ENCODE measurements at places on chromosomes 12 and 14. TPM values are rescaled to one million over a fixed set of nuclear protein-coding genes. Genes with fewer than 3 reads are reported as not detected.

NEUROD4 gene
- polyA plus RNA-seq = not detected

BICDL1 gene
- not detected for polyA plus RNA-seq

AKAP3 gene
- polyA plus RNA-seq = 1.1 TPM

TTC9 gene
- polyA plus RNA-seq = 2.0 TPM

LGALS3 gene
- 398 TPM for polyA plus RNA-seq

LMO3 gene
- 0.15 TPM for polyA plus RNA-seq

DIO2 gene
- 1.9 TPM for polyA plus RNA-seq

PLXNC1 gene
- 15.1 TPM for polyA plus RNA-seq

PLEKHA5 gene
- polyA plus RNA-seq = 15.5 TPM

PEBP1 gene
- polyA plus RNA-seq = 193 TPM

NUP37 gene
- 81.0 TPM for polyA plus RNA-seq

AQP2 gene
- polyA plus RNA-seq = not detected

LMNTD1 gene
- polyA plus RNA-seq = not detected

PRICKLE1 gene
- polyA plus RNA-seq = 3.4 TPM

NEK9 gene
- 63.4 TPM for polyA plus RNA-seq

- DNase-seq = peak; percentile 72
- H3K36me3 ChIP-seq = no peaks in the 10 kb centered on the region
- H3K27me3 ChIP-seq = no peaks in the 10 kb centered on the region
Observed at GRCh38 chr14:52315355-52315718, 1.2 kb downstream of the PTGER2 start.

- H3K27ac ChIP-seq = no peak overlapping the region
- no peak overlapping the region for H3K4me3 ChIP-seq
- H3K27me3 ChIP-seq = no peaks in the 10 kb centered on the region
- H3K36me3 ChIP-seq = peaks cover 7% of the 10 kb centered on the region
- no peak for DNase-seq
- peaks cover 2% of the 10 kb centered on the region for H3K4me1 ChIP-seq
Observed at GRCh38 chr12:7101694-7102131, 7.3 kb downstream of the C1RL start.

- no peak for DNase-seq
- H3K4me3 ChIP-seq = no peak overlapping the region
- no peaks in the 10 kb centered on the region for H3K27me3 ChIP-seq
- H3K27ac ChIP-seq = no peak overlapping the region
- peaks cover 2% of the 10 kb centered on the region for H3K36me3 ChIP-seq
Observed at GRCh38 chr12:14450479-14450878, 85.0 kb downstream of the ATF7IP start.

DNA sequence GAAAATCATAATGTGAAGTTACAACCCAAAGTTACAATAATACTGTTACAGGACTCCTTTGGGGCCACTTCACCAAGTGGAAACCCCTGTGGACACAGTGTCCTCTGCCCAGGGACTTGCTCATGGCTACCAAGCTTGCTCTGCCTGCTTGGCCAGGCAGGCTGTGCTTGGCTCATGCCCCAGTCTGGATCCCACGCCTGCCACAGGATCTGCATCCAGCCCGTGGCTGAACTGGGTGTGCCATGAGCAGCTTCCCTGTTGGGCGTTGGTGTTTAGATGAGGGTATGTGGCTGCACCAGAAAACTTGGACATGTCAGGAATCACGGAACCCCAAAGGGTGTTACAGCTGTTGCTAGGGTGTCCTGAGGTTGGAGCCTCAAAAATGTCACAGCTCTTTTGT, 820.9 kb downstream of the SLC6A15 start:
- H3K27ac ChIP-seq = no peak overlapping the region
- no peaks in the 10 kb centered on the region for H3K4me1 ChIP-seq
- no peak for DNase-seq
- H3K27me3 ChIP-seq = no peaks in the 10 kb centered on the region
- no peaks in the 10 kb centered on the region for H3K36me3 ChIP-seq
- H3K4me3 ChIP-seq = no peak overlapping the region

DNA sequence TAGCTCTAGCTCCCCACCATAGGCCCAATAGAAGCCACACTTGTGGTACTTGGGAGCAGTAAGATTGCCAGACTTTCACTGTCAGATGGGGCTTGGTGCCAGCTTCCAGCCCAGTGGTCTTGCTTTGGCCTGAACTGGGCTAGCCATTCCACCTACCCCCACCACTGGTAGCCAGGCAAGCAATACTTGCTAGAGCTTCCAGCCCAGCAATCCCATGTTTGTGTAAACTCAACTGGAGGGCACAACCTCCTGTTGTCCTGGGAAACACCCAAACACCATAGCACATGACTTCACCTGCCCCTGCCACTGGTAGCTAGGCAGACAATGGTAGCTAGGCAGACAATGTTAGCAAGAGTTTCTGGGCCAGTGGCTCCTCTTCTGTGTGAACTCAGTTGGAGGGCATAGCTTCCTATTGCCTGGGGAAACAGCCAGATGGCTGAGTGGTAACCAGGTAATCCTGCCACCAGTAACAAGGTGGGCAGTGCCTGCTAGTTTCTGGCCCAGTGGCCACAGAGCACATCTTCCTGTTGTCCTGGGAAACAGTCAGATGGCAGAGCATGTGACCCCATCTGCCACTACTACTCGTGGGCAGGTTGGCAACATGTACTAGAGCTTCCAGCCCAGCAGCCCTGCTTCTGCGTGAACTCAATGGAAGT, 5.6 kb upstream of the OR6C76 start:
- H3K27ac ChIP-seq = no peak overlapping the region
- H3K4me1 ChIP-seq = no peaks in the 10 kb centered on the region
- no peak overlapping the region for H3K4me3 ChIP-seq
- DNase-seq = no peak
- no peaks in the 10 kb centered on the region for H3K36me3 ChIP-seq

- H3K36me3 ChIP-seq = no peaks in the 10 kb centered on the region
- H3K4me1 ChIP-seq = peaks cover 6% of the 10 kb centered on the region
- H3K27ac ChIP-seq = no peak overlapping the region
- H3K4me3 ChIP-seq = no peak overlapping the region
- peak; percentile 72 for DNase-seq
Observed at GRCh38 chr14:104820669-104821228, 19.8 kb downstream of the ZBTB42 start.

- H3K36me3 ChIP-seq = no peaks in the 10 kb centered on the region
- H3K27ac ChIP-seq = no peak overlapping the region
- no peak overlapping the region for H3K4me3 ChIP-seq
- peak; percentile 97 for DNase-seq
Observed at GRCh38 chr14:86799244-86799647, 1193.7 kb downstream of the GALC start.

GRCh38 chr12:6420364-6420763, 24.4 kb upstream of the CD27 start:
- no peak for DNase-seq
- H3K27ac ChIP-seq = no peak overlapping the region
- H3K4me3 ChIP-seq = no peak overlapping the region
- H3K27me3 ChIP-seq = no peaks in the 10 kb centered on the region
- no peaks in the 10 kb centered on the region for H3K36me3 ChIP-seq
- no peaks in the 10 kb centered on the region for H3K4me1 ChIP-seq

- no peak overlapping the region for H3K4me3 ChIP-seq
- H3K27ac ChIP-seq = no peak overlapping the region
- H3K27me3 ChIP-seq = no peaks in the 10 kb centered on the region
- H3K36me3 ChIP-seq = no peaks in the 10 kb centered on the region
- H3K4me1 ChIP-seq = no peaks in the 10 kb centered on the region
Observed at GRCh38 chr12:114092981-114093380, 126.9 kb upstream of the RBM19 start.

DNA sequence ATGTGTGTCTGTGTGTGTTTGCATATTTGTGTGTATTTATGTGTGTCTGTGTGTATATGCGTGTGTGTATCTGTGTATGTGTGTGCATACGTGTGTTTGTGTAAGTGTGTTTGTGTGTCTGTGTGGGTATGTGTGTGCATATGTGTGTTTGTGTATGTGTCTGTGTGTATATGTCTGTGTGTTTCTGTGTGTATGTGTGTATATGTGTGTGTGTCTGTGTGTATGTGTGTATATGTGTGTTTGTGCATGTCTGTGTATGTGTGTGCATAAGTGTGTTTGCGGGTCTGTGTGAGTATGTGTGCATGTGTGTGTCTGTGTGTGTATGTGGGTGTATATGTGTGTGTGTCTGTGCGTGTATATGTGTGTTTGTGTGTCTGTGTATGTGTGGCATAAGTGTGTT, 1030.5 kb upstream of the TMEM132C start:
- H3K27me3 ChIP-seq = no peaks in the 10 kb centered on the region
- H3K27ac ChIP-seq = no peak overlapping the region
- no peaks in the 10 kb centered on the region for H3K4me1 ChIP-seq
- DNase-seq = no peak

GRCh38 chr14:37665479-37665878, 70.0 kb downstream of the TTC6 start:
- H3K27me3 ChIP-seq = no peaks in the 10 kb centered on the region
- H3K4me1 ChIP-seq = no peaks in the 10 kb centered on the region
- H3K4me3 ChIP-seq = no peak overlapping the region
- H3K36me3 ChIP-seq = no peaks in the 10 kb centered on the region
- no peak for DNase-seq

GRCh38 chr12:14156606-14157005, 175.2 kb upstream of the GRIN2B start:
- H3K4me1 ChIP-seq = no peaks in the 10 kb centered on the region
- no peaks in the 10 kb centered on the region for H3K27me3 ChIP-seq
- H3K36me3 ChIP-seq = no peaks in the 10 kb centered on the region

GRCh38 chr12:6266541-6266966, 43.9 kb upstream of the PLEKHG6 start:
- H3K36me3 ChIP-seq = no peaks in the 10 kb centered on the region
- no peak for DNase-seq
- no peak overlapping the region for H3K4me3 ChIP-seq
- H3K27me3 ChIP-seq = no peaks in the 10 kb centered on the region
- H3K27ac ChIP-seq = no peak overlapping the region

DNA sequence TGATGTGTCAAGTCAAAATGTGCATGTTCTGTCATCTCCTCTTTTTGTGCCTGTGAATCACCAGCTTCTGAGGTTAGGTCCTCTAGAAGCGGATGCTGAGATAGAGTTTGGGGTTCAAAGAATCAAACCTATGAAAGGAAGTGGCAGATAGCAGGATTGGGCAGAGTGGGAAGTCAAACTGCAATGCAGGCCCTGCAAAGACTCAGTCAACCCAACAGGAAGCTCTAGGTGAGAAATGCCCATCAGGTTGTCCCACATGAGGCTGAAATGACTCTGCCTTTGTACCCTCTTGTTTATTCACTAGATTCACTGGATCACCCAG, 4.5 kb upstream of the MIA2 start:
- H3K36me3 ChIP-seq = no peaks in the 10 kb centered on the region
- no peak overlapping the region for H3K27ac ChIP-seq
- peak; percentile 11 for DNase-seq
- H3K27me3 ChIP-seq = no peaks in the 10 kb centered on the region

GRCh38 chr12:104535369-104535768, 78.6 kb downstream of the CHST11 start:
- DNase-seq = peak; percentile 62
- H3K36me3 ChIP-seq = no peaks in the 10 kb centered on the region
- H3K27ac ChIP-seq = no peak overlapping the region
- no peak overlapping the region for H3K4me3 ChIP-seq
- H3K4me1 ChIP-seq = no peaks in the 10 kb centered on the region

DNA sequence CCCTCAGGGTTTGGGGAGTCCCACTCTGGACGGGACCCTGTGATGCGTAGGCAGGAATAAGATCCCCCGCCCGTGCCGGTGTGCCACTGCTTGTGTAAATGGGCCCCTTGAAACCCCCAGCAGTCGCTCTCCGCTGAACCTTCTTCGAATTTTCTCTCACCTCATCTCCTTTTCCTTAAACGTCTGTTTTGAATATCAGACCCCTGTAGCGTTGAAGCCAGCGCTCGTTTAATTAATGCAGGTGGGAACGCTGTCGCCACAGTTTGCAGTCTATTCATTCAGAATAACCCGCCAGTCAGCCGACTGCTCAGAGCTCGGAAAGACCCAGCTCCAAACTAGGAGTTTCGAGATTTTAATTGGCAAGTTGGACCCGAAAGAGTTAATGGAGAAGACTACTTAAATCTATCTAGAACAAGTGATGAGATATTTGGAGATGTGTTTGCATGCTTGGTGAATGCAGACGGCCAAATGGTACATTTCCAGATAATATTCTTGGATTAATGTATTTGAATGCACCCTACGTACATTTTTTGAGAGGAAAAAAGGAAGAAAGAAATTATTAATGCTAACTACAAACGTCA, 739 bp upstream of the PPP2R5E start:
- H3K27ac ChIP-seq = peak overlapping the region; percentile 75
- no peak for DNase-seq
- peaks cover 2% of the 10 kb centered on the region for H3K36me3 ChIP-seq
- H3K4me3 ChIP-seq = peak overlapping the region; percentile 79
- no peaks in the 10 kb centered on the region for H3K4me1 ChIP-seq

GRCh38 chr14:100234511-100234910, 4.4 kb upstream of the YY1 start:
- no peaks in the 10 kb centered on the region for H3K36me3 ChIP-seq
- H3K27ac ChIP-seq = no peak overlapping the region
- peaks cover 2% of the 10 kb centered on the region for H3K4me1 ChIP-seq
- DNase-seq = no peak
- no peaks in the 10 kb centered on the region for H3K27me3 ChIP-seq
- H3K4me3 ChIP-seq = no peak overlapping the region

- no peak overlapping the region for H3K27ac ChIP-seq
- H3K4me3 ChIP-seq = no peak overlapping the region
- no peaks in the 10 kb centered on the region for H3K36me3 ChIP-seq
- DNase-seq = no peak
- H3K27me3 ChIP-seq = no peaks in the 10 kb centered on the region
Observed at GRCh38 chr12:117885211-117885610, 83.6 kb downstream of the KSR2 start.

DNA sequence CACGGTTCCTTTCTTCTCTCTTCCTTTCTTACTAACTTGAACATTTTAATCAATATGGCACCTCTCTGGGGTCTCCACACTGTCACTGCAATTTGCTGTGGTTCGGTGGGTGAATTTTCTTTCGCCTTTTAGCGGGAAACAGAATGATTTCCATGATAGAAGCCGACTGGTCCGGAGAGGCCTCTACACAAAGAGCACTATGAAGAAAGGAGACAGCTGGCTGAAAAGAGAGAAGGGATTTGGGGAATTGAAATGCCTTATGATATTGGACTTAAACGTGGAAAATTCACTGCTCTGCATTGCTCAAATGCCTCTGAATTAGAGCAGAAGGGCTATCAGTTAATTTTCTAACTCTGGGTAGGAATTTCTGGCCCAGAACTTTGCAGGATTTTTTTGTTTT, 55.9 kb downstream of the KCNA5 start:
- H3K4me3 ChIP-seq = no peak overlapping the region
- H3K4me1 ChIP-seq = peaks cover 20% of the 10 kb centered on the region
- H3K27ac ChIP-seq = no peak overlapping the region
- no peaks in the 10 kb centered on the region for H3K27me3 ChIP-seq
- DNase-seq = no peak

- no peaks in the 10 kb centered on the region for H3K36me3 ChIP-seq
- H3K27me3 ChIP-seq = no peaks in the 10 kb centered on the region
- no peak overlapping the region for H3K27ac ChIP-seq
- peaks cover 39% of the 10 kb centered on the region for H3K4me1 ChIP-seq
- H3K4me3 ChIP-seq = no peak overlapping the region
- no peak for DNase-seq
Observed at GRCh38 chr14:74656964-74657363, 44.9 kb upstream of the LTBP2 start.

Data from fibroblast of lung (primary cell).